ENCODE measurements at places on chromosomes 7 and 10.

- DNase-seq = no peak
Observed at GRCh38 chr7:147053746-147054145, 937.1 kb downstream of the CNTNAP2 start.

DNA sequence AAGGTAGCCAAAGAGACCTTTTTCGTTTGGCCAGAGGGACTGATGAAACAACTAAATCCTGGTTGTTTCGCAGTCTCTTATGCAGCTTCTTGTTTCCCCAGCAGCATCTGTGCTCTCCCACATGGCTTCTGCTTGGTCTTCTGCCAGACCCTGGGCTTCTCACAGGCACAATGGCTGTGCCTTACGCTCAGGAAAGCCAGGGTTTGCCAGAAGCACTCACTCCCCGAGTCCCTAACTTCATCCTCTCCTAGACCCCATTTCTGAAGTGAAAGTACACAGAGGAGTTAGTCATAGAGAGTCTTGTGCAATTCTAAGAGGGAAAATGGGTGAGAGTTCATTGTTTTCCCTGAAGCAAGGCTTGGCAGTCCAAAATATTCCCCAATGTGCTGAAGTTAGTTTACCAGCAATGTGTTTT, 121.7 kb downstream of the EVX1 start:
- DNase-seq = peak; percentile 79

DNA sequence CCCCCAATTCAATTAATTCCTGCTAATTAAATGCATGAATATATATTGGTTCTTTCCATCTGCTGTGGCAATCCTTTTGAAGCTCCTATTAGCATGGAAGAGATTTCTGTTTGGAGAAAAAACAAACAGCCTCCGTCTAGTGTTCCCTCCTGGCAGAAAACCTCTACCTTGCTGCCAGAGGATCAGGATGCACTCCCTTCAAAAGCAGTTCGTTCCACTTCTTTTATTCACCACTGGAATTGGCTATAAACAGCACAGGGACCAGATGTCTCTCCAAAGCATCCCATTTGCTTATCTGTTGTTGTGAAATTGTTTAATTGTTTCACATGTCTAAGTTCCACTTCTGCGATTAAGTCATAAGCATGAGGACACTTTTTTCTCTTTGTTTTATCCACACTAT, 77.8 kb upstream of the PTN start:
- no peak for DNase-seq

GRCh38 chr10:61643316-61643751, 19.4 kb upstream of the CABCOCO1 start:
- no peak for DNase-seq

GRCh38 chr10:102147561-102147960, 4.6 kb upstream of the NOLC1 start:
- no peak for DNase-seq

DNA sequence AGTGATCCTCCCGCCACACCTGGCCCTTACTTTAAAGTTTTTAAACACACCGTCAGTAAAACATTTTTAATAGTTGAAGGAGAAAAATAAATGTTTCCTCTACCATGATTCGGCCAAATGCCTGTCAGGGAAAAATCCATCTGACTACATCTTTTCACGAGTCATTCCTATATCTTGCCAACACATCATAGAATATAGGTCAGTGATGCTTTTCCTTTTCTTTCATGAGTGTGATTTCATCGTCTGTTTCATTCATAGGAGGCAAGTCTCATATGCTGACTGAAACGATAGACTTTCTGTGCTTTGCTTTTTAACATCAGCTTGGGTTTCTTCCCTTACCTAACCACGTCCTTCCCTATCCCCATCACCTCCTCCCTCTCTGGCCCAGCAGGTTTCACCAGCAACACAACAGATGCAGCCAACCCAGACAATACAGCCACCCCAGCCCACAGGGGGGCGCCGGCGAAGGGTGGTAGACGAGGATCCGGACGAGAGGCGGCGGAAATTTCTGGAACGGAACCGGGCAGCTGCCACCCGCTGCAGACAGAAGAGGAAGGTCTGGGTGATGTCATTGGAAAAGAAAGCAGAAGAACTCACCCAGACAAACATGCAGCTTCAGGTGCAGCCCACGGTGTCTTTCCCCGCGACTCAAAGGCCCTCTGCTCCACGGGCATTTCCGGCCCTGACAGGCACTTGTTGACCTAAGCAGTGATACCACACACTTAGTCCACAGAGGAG, 149.2 kb downstream of the TRIL start:
- peak; percentile 55 for DNase-seq

GRCh38 chr10:99832439-99832838, 50.0 kb downstream of the ABCC2 start:
- DNase-seq = no peak

Data from brain (organoid and tissue), 16 donors.